BJ (cell line): ENCODE measurements at places on chromosomes 13 and 19. TPM values are rescaled to one million over a fixed set of nuclear protein-coding genes. Genes with fewer than 3 reads are reported as not detected.

KLF5 gene
- polyA plus RNA-seq: 26.7 and 27.5 TPM in 2 replicates

DNA sequence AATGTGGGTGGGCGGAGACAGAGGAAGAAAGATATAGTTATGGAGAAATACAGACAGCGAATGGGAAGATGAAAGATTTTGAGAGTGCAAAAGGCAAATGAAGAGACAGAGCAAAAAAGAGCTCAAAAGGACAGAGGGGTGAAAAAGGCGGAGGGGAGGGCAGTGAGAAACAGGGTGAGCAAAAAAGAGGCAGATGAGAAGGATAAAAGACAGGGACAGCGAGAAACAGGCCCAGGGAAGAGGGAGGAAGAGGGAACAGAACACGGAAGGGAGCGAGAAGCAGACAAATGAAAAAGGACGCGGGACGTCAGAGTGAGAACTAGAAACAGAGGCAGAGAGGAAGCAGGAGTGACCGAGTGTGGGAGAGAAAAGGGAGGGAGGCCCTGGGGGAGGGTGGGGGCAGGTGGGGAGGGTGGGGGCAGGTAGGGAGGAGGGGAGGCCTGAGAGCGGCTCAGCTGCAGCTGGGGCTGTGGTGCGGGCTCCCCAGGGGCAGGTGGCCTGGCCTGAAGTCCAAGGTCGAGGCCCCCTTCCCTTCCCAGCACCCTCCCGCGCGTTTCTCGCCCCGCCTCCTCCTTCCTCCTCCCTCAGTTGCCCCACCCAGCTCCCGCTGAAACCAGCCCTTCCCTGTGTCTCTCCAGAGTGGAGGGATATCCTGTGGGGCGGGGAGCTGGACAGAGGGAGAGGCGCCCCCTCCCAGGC, 2.9 kb downstream of the KLK1 start:
- no peak for DNase-seq

GRCh38 chr13:79847882-79848592, 367.1 kb downstream of the NDFIP2 start:
- DNase-seq: no peak

- DNase-seq: peak; percentile 51
Observed at GRCh38 chr19:12156223-12157058, at the start of gene ZNF625. TSS of gene ZNF625 (minus strand) at chr19:12156734. CDS start at chr19:12156558, 176 bp downstream.

DNA sequence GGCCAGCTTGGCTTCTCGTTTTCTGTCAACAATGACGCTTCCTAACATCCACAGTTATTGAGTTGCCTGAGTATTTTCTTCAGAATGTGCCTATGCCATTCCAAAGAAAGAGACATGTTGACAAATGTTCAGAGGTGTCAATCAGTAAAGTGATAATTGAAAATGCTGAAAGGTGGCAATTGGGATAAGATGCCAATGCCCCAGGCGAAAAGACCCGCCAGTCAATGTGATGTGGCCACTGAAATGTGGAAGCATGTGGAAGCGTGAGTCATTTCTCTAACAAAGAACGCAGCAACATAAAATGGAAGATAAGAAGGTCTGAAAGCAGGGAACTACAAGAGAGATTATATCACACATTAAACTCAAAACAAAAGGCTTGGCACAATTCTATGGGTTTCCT, 882.2 kb upstream of the SLC10A2 start:
- DNase-seq: no peak
